ENCODE measurements at places on chromosomes 2 and 18.

- DNase-seq = no peak
Measured at GRCh38 chr2:129361688-129362087, 617.8 kb upstream of the RAB6C start.

DNA sequence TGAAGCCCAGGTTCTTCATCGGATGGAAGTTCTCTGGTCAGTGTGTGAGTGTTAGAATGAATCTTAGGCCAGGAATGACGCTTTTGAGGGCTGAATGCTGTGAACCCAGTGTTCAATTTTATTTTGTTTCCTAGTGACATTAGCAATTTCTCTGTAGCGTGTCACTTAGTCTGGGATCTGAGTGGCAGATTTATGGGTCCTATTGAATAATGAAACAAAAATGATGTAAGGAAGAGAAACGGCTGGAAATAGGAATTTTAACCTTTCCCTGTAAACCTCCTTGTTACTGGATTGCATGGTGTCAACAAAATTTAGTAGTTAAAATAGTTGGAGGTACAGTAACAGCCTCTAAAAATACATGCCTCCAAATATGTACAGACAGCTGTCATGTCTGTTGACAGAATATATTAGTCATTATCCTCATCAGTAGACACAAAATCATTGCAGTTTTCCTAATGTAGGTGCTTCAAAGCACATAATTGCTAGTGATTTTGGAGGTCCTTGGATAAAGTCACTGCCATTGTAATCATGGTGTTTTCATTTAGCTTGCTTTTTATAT lies 223.8 kb upstream of the SPRED2 start:
- DNase-seq = no peak

DNA sequence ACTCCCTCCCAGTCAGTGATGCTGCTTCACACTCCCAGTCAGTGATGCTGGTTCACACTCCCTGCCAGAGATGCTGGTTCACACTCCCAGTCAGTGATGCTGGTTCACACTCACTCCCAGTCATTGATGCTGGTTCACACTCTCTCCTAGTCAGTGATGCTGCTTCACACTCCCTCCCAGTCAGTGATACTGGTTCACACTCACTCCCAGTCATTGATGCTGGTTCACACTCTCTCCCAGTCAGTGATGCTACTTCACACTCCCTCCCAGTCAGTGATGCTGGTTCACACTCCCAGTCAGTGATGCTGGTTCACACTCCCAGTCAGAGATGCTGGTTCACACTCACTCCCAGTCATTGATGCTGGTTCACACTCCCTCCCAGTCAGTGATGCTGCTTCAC lies 34.3 kb upstream of the KCNG2 start:
- DNase-seq = no peak

DNA sequence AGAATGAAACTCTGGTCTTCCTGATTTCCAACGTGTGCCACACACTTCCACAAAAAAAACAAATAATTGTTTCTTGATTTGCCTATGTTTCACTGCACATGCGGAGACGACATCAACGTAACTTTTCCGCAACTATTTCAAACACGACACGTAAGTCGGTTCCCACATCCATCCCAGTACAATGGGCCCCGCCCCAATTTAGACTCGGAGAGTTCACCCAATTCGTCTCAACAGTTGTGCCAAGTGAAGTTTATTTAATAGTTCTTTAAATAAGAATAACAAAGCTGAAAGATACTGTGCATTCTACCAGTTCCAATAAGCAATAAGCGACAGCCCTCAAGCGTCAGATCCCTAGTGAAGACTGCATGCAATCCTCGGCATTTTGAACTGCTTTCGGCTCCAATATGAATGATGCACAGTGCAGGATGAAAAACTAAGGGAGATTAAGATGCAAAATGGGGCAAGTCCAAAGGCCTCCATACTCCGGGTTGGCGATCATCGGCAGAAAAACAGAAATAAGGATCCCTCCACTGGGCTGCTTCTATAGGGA lies 664 bp downstream of the CCT4 start:
- DNase-seq = no peak

GRCh38 chr2:83531206-83531826 lies 927.8 kb downstream of the SUCLG1 start:
- DNase-seq = peak; percentile 91

GRCh38 chr18:44392933-44393332 lies 287.8 kb upstream of the SETBP1 start:
- DNase-seq = no peak

GRCh38 chr18:70127359-70127758 lies 78.1 kb downstream of the RTTN start:
- no peak for DNase-seq

DNA sequence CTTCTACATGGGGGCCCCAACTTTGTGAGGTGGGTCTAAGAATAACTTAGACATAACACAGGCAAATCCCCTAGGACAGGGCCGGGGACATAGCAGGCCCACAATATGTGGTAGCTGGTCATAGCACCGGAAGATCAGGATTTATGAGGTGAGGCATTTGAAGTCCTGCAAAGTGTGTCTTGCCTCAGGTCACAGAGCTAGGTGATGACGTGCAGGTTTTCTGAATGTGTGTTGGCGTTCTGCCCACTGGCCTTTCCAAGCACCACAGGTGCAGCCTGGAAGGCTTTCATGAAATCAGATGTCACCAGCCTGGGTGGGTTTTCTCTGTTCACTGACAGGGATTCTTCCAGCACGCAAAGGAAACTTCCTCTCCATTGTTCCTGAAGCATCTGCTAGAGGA lies 119.1 kb downstream of the LRATD1 start:
- no peak for DNase-seq

GRCh38 chr2:61450144-61450543 lies 20.7 kb downstream of the USP34 start:
- DNase-seq = no peak

DNA sequence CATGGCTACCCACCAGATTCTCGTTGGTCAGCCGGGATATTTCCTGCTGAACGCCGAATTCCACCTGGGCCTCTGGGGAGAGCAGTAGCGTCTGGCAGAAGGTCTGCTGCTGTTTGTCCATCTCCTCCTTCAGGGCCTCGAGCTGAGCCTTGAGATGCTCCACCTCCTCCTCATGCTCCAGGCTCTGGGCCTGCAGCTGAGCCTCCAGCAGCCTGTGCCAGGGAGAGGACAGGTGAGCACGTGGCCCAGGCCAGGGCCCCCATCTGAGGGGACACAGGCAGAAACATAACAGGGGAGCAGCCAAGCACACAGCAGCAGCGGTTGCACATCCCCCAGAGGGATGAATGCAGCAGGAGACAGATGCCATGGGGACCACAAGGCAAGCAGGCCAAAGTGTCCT lies 40.1 kb upstream of the ACAA2 start:
- no peak for DNase-seq

GRCh38 chr2:121492409-121492808 lies 38.3 kb upstream of the RNU4ATAC start:
- DNase-seq = no peak

GRCh38 chr2:76610451-76610850 lies 899.7 kb upstream of the GCFC2 start:
- DNase-seq = no peak

GRCh38 chr2:23916727-23917405 lies 10.1 kb downstream of the ATAD2B start:
- DNase-seq = no peak

DNA sequence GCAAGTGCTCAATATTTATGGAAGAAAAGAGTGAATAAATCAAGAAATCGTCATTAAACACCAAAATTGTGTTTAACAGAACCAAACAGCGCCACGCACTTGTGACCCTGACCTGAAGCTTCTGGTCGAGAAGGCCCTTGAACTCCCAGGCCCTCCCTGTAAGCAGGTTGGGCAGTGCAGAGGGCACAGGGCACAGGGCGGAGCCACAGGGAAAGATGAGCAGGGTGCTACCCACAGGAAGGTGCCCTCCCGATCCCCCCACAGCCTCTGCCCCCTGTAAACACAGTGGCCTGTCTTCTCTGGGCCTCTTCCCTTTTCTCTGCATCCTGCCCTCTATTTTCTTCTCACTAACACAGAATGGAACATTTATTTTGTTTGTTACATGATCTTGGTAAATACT lies 16.9 kb upstream of the TUBB6 start:
- DNase-seq = no peak

GRCh38 chr18:22971038-22971437 lies 37.9 kb downstream of the RBBP8 start:
- DNase-seq = no peak

- no peak for DNase-seq
Measured at GRCh38 chr2:128414946-128415778, 96.5 kb upstream of the HS6ST1 start.

DNA sequence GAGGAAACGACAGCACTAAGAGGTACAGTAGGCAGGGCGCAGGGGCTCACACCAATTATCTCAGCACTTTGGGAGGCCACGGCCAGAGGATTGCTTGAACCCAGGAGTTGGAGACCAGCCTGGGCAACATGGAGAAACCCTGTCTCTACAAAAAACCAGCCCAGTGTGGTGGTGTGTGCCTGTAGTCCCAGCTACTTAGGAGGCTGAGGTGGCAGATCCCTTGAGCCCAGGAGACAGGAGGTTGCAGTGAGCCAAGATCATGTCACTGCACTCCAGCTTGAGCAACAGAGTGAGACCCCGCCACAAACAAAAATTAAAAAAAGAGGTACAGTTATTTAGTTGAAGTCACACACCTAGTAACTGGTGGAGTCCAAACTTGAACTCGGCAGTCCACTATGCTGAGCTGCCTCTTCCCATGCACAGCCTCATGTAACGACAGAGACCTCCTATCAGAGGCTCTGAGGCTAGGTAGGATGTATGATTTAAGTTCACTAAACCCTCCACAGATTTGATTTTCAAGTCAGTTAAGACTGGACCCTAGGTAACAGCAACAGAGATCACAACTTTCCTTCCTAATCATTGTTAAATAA lies 8.7 kb downstream of the STK17B start:
- DNase-seq = no peak

All from NCI-H187 treated with DMSO at 0.1 percent for 48 hours (cell line).